8988T (cell line): ENCODE measurements at places on chromosomes 16 and 17.

DNA sequence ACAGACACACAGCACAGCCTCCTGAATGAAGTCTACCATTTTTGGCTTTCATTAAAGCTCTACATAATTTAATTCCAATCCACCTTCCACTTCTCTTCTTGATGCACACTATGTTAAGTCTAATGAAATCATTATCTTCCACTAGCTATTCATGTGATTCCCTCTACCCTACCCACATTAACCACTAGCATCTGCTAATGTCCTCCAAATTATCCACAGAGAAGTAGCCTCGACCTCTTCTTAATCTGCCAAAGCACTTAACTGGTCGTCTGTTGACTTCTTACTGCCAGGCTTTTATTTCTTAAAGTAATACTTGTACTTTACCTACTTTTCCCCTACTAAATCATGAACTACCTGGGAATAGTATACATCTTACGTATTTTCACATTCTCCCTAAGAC is 91.8 kb downstream of the NCOR1 start:
- DNase-seq, result no peak

DNA sequence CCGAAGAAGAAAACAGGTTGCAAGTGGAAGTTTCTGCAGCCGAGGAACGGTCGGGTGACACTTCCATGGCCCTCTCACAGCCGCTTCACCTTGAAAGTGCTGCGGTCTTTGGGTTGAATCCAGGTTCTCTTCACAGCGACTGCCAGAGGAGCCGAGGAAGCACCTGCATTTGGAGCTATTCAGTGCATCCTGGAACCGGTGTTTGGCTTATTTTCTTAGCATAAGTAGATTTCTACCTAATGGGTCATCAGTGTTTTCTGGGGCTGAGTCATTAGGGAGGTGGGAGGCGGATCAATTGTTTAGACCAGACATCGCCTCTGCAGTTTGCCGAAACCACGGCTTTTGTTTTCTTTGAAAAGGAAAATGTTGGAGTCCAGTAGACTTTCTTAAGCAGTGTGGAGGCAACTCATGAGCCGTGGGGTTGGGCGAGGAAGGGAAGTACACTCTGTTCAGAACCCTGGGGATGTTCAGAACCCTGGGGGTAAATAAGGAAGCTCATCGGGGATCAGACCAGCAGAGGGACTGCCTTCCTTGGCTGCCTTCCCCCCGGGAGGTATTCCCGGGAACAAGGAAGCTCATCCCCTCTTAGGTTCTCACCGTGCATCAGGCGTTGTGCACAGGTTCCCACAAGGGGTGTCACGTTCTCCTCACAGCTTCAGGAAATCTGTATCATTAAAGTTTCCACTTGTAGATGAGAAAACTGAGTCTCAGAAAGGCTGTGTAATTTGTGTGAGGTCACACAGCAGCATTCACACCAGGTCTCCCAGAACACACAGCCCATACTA is 361.5 kb downstream of the SNX29 start:
- no peak for DNase-seq

GRCh38 chr17:82493226-82493781 is 26.2 kb upstream of the FOXK2 start:
- no peak for DNase-seq

DNA sequence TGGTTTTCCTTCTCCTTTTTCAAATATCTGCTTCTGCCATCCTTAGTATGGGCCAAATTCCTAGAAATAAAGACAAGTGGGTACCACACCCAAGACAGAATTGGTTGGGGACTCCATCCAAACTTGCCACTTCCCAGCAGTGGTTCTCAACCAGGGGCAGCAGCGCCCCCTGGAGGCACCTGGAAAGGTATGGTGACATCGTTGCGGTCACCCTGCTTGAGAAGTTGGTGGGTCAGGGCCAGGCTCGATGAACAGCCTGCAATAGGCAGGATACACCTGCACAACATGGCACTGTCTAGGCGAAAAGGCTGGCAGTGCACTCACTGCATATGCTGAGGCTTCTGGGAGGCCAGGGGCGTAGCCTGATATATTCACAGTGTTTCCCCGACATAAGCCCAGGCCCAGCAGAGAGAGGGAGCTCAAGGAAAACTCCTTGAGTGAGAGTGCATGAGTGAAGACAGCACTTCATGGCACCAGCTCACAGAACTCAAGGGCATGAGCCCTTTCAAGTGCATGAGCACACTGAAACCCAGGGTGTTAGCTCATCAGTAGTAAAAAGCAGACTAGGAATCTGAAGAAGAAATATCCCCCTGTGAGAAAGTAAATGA is 57.7 kb downstream of the CMC2 start:
- DNase-seq, result no peak

DNA sequence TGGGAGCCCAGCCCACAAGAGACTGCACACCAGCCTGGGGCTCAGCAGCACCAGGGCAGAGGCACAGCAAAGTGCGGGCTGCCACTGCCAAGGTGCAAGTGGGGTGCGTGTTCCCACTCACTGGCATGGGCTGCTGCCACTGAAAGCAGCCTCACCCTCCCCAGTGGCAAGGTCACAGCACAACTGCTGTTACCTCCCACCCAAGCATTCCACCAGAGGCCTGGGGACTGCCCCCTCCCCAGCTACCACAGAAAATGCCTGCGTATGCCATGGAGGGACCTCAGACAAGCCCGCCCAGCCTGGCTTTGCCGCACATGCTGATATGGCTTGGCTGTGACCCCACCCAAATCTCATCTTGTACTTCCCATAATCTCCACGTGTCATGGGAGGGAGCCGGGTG is 33.1 kb downstream of the MEAK7 start:
- no peak for DNase-seq

GRCh38 chr17:19904412-19904811 is 36.7 kb upstream of the ULK2 start:
- DNase-seq, result no peak

DNA sequence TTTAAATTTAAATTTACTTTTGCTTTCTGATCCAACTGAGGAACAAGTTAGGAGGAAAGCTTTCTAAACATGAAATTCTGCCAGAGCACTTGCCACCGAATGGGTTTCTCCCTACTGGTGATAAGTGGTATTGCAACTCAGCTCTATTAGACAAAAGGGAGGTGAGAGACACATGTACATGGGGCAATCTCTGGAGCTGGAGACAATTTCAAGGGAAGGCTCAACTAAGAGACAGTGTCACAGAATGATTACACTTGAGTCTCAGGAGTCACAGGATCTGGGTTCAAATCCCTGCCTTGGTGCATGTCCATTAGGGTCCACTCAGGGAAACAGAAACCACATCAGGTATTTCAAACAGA is 37.4 kb downstream of the SOCS1 start:
- no peak for DNase-seq

DNA sequence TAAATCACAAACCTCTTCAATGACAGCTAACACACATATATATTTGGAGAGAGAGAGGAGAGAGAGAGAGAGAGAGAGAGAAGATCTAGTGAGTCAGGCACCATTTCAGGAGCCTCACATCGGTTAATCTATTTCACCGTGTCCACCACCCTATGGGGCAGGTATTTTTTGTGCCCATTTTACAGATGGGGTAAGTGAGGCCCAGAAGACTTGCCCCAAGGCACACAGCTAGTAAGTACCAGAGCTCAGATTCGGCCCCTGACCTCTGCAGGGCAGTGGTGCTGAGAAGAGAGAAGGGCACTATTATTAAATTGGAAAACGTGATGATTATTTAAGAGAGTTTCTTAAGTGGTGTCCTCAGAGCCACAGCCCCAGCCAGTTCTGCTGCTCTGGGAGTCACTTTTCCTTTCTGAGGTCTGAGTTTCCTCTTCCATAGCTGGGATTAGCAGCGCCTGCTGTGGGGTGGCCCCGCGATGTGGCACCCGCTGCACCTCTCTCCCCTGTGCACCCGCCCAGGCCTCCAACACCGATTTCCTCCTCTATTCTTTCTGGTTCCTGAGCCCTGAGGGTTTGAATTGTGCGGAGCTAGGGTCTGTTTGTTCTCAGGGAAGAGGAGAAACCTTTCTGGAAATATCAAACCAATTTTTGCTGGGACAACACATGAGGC is 303.9 kb downstream of the IRF8 start:
- no peak for DNase-seq

- DNase-seq, result no peak
Measured at GRCh38 chr16:81514568-81515258, 70.1 kb downstream of the CMIP start.

DNA sequence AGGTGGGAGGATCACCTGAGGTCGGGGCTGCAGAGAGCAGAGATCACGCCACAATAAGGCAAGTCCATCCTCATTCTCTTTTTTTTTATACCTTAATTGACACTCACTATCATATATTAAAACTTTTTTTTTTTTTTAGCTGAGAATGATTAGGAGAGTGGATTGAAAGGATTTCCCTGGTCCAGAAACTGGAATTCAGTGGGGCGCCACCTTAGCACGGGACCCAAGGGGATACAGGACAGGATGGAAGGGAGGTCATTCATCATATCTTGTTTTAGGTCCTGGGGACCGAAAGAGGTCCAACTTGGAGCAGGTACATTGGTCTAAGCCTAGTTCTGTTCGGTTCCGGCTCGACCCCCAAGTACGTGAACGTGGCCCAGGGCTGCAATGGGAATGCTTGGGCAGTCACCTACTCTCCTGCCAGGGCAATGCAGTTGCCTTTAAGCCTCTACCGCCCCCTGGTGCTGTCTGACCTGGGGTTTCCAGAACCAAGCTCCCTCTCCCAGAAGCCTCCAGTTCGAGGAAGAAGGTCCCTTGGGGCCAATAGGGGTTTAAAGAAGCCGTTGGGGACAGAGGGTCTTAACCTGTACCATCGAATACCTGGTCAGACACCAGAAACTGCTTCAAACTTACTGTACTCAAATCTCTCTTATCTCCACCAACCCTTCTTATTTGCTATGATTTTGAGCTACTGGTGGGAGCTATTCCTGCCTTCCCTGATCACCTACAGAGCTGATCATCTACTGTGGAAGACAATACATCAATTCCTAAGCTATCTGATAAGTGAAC is 19.9 kb upstream of the GPATCH8 start:
- DNase-seq, result peak; percentile 60

DNA sequence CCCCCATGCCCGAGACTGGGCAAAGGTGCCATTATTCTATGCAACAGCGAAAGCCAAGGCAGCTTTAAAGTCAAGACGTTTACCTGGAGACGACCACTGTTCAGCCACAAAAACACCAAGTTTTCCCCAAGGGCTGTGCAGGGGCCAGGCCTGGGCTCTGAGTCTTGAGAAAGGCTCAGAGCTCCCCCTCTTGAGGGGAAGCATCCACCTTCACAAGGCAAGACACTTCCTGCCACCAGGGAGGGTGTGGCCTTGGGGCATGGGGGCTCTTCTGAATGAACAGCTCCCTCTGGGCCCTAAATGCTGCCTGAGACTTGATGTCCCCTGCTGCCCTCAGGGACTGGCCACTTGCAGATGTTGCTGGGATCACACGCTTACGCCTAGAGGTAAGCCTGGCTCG is 26.5 kb downstream of the PDIA2 start:
- DNase-seq, result no peak

DNA sequence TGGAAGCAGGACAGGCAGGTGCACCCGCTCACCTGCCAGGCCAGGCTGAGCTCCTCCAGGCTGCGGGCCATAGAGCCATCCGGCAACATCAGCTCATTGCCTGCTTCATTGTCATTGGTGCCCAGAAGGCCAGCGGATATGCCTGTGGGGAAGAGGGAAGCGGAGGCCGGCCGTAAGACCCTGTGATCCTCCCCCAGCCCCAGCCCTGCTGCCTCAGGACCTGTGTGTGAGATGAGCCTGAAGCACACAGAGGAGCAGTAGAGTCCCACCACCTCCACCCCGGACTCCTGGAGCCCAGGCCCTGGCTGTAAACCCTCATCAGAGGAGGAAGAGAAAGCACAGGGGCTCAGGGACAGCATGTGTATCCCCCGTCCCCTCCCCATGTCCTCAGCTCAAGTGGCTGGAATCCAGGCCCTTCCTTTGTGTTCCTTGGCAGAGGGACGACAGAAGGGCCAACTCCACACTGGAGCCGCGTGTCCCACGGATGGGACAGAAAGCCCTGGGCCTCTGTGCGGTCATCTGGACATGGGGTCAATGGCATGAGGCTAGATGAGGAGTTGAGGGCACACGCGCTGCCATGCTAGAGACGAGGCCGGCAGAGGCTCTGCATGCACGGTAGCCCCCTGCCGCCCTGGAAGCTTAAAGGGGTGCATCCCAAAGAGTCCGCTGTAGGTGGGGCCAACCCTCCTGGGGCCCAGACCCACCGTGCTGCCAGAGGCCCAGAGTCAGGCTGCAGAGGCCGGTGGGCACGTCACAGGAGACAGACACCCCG is 39.1 kb downstream of the RMI2 start:
- no peak for DNase-seq
